Activated CD4-positive, alpha-beta T cell treated with anti-CD3 and anti-CD28 coated beads for 4 hours (primary cell): ENCODE measurements at places on chromosomes 2 and 18.

- no peak for DNase-seq
Observed at GRCh38 chr2:161576421-161576820, 47.8 kb upstream of the SLC4A10 start.

DNA sequence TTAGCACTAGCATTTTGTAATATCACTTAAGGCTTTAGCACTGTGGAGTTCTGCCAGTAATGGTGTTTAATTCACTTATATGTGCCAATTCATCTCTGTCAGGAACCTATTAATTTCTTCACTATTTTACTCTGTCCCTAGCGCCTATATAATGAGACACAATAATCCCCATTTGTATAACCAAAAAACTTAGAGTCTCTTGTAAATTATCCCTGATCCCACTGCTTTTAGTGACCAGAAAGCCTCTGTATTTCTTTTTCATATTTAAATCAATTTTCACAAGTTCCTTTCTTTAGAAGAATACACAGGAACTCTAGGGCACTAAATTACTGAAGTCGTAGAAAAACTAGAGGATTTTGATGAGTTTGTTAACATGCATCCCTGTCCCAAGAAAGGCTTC, 242.7 kb upstream of the NRP2 start:
- no peak for DNase-seq

DNA sequence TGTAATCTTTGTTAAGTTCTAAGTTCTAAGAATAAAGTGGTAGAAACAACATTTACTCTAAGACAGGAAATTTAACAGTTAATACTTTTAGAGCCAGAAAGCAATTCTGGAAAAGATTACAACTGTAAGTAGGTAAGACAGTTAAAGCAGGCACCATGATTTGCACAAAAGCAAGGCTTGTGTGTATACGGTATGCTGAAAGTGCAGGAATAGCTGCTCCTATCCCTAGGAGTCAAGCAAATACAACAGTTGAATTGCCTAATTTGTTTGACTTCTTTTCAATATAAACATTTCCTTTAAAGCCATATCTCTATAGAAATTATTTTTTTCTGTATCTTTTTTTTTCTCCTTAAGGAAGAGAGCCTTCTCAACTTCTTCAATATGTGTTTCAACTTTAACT, 116.4 kb downstream of the KCNJ3 start:
- no peak for DNase-seq

GRCh38 chr2:136118819-136119716, 1.1 kb upstream of the CXCR4 start:
- DNase-seq, result peak; percentile 78

- DNase-seq, result no peak
Observed at GRCh38 chr2:138777996-138778395, 2.2 kb downstream of the NXPH2 start.

DNA sequence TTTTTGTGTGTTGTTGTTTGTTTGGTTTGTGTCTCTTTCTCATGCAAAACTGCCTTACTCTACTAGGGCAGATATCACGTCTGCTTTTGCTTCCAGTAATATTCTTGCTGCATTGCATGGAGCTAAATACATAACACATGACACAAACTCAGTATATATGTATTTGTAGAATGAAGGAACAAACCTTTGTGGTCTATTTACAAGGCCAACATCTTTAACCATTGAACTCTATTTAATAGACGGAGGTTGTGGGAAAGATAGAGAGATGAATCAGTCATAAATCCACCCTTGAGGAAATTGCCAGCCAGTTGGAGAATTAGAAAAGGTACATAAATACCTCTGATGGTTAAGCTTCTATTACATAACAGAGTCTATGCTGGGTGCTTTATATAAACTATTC, 26.0 kb upstream of the IL1RL1 start:
- DNase-seq, result no peak

DNA sequence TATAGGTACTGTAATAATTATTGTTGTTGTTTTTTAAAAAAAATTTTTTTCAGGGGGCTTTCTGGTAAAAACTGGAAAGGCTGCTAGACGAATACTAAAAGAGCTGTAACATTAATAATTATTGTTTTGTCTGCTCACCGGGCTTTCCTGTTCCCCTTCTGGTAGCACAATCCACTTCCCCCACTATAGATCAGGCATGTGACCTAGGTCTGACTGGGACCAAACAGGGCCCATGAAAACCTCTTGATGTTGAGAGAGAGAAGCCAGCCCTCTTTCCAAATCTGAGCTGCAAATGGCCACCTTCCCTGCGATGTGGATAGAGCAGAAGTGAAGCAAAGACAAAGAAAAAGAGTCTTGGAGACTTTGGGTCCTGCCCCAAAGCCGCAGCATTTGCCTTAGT, 23.4 kb downstream of the SH2D6 start:
- no peak for DNase-seq

DNA sequence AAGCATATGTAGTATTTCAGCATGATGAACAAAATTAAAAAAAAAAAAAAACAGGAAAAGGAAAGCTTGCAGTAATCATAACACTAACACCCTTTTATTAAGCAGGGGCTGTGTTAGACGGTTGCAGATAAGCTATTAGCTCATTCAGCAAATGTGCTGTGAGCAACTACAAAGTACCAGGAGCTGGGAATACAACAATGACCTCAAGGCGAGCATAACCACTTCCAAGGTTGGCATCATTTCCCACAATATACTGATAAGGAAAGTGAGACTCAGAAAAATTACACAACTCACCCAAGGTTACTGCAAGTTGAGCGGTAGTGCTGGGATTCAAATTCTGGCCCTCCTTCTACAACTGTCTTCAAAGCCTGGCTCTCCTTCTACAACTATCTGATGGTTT, 38.2 kb upstream of the ACTR3 start:
- no peak for DNase-seq
